Mammary microvascular endothelial cell (primary cell): ENCODE measurements at places on chromosomes 11 and 22. TPM values are rescaled to one million over a fixed set of nuclear protein-coding genes. Genes with fewer than 3 reads are reported as not detected.

The UPK3A gene
- total RNA-seq: not detected in 2 replicates

The OR4C6 gene
- total RNA-seq: not detected in 2 replicates

The TLCD5 gene
- total RNA-seq: 5.1 and 7.7 TPM in 2 replicates

The TRIM48 gene
- not detected in 2 replicates for total RNA-seq

The MTFP1 gene
- 106 and 127 TPM in 2 replicates for total RNA-seq

The SLC22A12 gene
- not detected in 2 replicates for total RNA-seq

The MMP8 gene
- not detected in 2 replicates for total RNA-seq

The SYCE3 gene
- not detected in 2 replicates for total RNA-seq

The C22orf42 gene
- not detected in 2 replicates for total RNA-seq

The VSIG10L2 gene
- not detected in 2 replicates for total RNA-seq

The MAPK12 gene
- total RNA-seq: 53.5 and 56.0 TPM in 2 replicates

The AQP11 gene
- 0.20 and 0.33 TPM in 2 replicates for total RNA-seq

The RRP7A gene
- 40.7 and 40.9 TPM in 2 replicates for total RNA-seq

The PANX2 gene
- total RNA-seq: 0.39 and 0.87 TPM in 2 replicates

The MYO18B gene
- total RNA-seq: 0.05 TPM in 1 of 2 replicates, not detected in the other
